NCI-H1092 (cell line): ENCODE measurements at places on chromosomes 6 and 20.

DNA sequence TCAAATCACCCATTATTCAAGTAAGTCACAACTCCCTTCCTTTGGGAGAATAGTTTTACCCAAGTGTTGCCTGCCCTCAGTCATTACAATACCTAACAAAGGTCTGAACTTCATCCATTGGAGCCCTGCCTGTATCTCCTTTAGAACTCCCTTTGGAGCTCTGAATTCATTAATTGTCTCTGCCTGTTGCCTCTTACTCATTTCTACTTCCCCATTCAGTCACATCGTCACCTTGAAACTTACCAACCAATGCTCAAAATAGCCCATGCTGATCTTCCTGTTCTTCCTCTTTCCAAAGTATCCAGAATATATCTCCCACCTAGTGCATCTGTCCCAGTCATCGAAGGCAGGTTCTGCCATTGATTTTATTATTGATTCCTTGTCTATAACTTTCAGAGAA is 120.7 kb upstream of the ADGRF1 start:
- DNase-seq = no peak

GRCh38 chr6:109521080-109521479 is 38.1 kb upstream of the ZBTB24 start:
- no peak for DNase-seq

GRCh38 chr20:18016772-18017171 is 40.9 kb downstream of the OVOL2 start:
- DNase-seq = no peak

GRCh38 chr20:33672426-33673113 is 1.7 kb downstream of the NECAB3 start:
- no peak for DNase-seq

GRCh38 chr6:37654727-37655500 is 42.8 kb downstream of the MDGA1 start:
- no peak for DNase-seq

DNA sequence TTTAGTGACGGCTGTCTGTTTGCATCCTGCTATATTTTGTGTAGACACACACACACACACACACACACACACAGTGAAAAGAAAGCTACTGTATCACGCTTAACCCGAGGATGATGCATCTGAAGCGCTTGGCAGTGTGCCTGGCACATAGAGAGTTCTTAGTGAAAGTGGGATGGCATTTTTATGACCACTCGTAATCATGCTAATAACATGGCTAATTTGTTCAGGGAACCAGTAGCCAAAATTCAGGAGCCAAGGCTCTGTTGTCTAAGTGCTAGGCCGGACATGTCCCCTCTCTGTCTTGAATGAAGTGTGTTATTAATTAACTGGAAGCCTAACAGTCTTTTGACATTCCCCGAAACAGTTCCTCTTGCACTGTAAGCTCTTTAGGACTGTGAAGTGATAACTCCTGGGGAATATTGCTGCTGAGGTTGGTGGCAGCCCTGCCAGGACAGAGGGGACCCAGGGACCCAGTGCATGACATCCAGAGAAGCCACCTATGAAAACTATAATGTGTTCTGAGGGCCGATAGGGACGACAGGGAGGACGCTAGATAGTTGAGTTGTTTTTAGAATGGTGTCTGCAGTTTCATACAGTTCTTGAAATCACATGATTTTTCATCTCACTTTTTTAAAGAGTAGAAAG is 45.0 kb upstream of the IRF4 start:
- DNase-seq = no peak

GRCh38 chr6:117547688-117548621 is 54.4 kb downstream of the GOPC start:
- peak; percentile 24 for DNase-seq

GRCh38 chr20:62624719-62625453 is 17.4 kb upstream of the SLCO4A1 start:
- no peak for DNase-seq

GRCh38 chr6:164693944-164694343 is 615.5 kb downstream of the C6orf118 start:
- DNase-seq = peak; percentile 15

GRCh38 chr20:59723108-59723500 is 118.8 kb downstream of the PHACTR3 start:
- DNase-seq = no peak

GRCh38 chr20:37365760-37366638 is 20.1 kb downstream of the SRC start:
- DNase-seq = no peak

DNA sequence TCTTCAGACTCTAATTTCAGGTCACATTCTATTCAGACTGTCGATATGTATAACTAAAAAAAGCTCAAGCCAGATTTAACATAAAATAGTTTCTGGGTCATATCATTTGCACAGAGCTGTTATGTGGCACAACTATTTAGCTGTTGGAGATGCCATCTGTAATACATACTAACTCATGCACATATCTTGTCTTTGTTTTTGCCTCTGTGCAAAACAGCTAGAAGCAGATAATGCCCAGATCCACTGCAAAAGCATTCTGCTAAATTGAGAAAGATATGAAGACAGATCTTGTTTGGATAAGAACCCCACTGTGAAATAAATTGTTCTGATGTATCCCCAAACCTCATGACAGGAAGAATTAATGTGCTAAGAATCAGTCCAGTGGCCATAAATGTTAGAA is 522.8 kb upstream of the AGPAT4 start:
- no peak for DNase-seq
